ENCODE measurements at places on chromosomes 16 and 17.

- DNase-seq, result no peak
Observed at GRCh38 chr16:6880263-6880662, 452.4 kb upstream of the RBFOX1 start.

- no peak for DNase-seq
Observed at GRCh38 chr17:9064311-9064834, 43.1 kb downstream of the NTN1 start.

DNA sequence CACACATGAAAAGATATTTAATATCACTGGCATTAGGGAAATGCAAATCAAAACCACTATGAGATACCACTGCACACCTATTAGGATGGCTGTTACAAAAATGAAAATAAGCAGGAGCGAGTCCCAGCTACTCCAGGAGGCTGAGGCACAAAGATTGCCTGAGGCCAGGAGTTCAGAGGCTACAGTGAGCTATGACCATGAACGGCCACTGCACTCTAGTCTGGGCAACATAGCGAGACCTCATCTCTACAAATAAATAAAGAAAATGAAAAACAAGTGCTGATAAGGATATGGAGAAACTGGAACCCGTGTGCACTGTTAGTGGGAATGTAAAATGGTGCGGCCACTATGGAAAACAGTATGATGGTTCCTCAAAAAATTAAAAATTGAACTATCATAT is 23.6 kb downstream of the KIFC3 start:
- DNase-seq, result no peak

DNA sequence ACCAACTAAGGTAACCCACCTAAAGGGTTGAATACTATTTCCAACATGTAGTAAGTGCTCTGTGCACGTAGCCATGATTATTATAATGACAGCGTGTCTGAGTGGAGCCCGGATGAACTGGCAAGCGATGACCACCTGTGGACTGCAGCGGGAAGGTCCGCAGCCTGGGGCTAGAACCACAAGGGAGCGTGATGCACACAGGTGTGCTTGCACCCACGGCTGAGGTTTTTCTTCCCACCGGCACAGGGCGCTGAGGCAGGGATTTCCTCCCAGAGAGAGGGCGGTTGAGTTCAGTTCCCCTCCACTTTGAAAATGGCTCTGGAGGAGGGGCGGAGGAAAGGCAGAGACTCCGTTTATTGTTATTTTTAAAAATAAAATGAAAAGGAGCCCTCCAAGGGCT is 221.7 kb upstream of the HSBP1 start:
- no peak for DNase-seq

DNA sequence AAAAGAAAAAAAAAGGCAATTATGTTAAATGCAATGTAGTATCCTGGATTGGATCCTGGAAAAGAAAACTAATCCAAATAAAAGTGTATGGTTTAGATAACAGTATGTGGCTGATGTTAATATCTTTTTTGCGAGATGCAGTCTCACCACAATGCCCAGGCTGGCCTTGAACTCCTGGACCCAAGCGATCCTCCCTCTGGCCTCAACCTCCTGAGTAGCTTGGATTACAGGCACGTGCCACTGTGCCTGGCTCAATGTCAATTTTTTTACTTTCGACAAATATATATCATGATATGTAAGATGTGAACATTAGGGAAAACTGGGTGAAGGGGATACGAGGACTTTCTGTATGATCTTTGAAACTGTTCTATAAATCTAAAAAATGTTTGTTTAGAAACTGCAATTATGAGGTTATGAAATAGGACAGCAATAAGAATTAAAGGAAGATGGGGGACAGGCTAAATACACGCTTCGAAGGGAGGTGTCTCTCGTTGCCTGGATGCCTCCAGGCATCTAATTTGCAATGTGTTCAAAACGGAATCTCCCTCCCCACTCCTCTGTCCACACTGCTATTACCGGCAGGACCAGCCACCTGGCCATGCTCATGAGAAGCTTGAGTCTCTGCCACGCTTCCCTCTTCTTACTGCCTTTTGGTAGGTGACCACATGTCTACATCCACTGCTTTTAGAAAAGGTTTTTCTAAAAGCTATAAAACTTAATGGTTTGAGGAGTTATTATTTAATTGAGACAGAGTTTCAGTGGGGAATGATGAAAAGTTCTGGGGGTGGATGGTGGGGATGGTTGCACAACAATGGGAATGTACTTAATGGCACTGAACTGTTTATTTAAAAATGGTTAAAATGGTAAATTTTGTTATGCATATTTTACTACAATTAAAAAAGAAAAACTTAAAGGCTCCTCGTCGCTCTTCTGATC is 15.2 kb downstream of the UBE2O start:
- no peak for DNase-seq

DNA sequence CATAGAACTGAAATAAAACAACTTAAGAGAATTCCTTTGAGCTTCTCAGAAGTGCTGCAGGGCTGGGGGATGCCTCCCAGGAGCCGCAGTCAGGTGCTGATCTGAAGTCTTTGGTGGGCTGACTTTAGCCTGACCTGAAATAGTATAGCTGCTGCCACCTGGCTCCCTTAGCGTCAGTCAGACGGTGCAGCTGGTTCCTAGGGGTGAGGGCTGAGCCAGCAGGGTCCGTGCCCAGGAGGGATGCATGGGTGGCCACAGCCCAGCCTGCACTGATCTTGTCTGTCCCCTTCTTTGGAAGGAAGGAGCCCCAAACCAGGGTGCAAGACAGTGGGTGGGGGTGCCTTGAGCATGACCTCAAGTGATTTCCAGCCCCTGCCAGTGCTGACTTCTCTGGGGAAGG is 11.5 kb downstream of the MAPT start:
- DNase-seq, result no peak

DNA sequence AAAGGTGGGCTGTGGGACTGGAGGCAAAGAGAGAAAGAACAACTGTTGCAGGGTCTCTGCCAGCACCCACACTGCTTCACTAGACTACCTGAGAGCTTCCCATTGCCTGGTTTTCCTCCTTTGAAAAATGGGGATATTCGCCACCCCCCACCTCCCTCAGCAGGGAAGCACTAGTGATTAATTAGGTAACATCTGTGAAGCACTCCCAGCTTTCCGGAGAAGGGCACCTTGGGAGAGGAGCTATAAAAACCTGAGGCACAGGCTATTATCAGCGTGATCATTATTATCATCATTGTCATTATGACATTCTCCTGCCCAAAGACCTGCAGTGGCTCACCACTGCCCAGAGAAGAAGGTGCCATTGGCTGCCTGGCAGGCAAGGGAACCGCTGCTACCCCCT is 83.5 kb downstream of the XYLT1 start:
- no peak for DNase-seq

GRCh38 chr16:83660282-83660681 is 147.5 kb upstream of the HSBP1 start:
- no peak for DNase-seq

DNA sequence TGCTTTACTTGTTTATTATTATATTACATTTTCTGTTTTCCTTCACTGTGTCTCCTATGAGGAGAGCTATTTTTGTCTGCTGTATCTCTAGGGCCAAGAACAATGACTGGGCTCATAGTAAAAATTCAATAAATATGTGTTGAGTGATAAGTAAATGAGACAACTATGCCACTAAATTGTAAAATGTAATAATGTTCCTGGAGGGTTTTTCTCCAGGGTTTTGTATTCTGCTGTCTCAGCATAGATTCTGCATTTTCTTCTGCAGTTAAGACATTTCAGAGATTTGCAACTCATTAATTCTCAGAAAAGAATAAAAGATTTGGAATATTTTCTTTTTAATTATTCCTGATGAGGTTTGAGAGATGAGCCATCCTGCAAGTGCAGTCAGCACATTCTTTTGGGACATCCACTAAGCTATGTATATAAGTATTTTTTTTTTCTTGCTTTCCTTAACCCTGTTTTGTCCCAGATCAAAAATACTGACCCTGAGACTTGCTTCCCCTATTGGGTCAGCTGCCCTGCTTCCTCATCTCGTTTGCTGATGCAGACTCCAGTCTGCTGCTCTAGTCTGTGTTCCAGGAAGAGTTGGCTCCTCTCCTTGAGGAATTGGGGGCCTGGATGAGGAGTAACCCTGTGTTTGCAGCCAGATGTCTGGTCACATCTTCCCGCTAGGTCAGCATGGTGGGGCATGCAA is 122.9 kb downstream of the ABCA8 start:
- no peak for DNase-seq

DNA sequence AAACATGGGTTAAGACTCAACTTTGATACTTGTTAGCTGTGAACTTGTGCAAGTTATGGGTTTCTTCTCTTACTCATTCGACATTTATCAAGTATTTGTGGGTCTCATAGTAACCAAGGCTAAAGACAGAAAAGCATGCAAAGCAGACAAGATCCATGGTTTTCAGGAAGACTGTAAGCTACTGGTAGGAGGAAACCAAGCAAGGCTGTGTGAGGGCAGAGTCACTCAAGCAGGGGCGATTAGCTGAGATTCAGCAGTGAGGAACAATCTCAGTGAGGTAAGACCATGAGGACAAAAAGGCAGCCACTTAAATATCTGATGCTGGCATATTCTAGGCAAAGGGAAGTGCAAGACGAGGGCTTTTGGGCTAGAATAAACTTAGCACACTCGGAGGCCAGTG is 29.5 kb downstream of the MBTD1 start:
- DNase-seq, result no peak

GRCh38 chr16:73420244-73420643 is 372.3 kb upstream of the ZFHX3 start:
- no peak for DNase-seq

GRCh38 chr17:7435676-7436555 is 681 bp downstream of the TMEM102 start:
- DNase-seq, result peak; percentile 78

GRCh38 chr17:32102646-32103186 is 39.6 kb upstream of the RHOT1 start:
- no peak for DNase-seq
